Esophagus mucosa (tissue), 1 donor: ENCODE measurements at places on chromosomes 2 and 18. TPM values are rescaled to one million over a fixed set of nuclear protein-coding genes. Genes with fewer than 3 reads are reported as not detected.

Gene ASB18
- not detected for total RNA-seq

Gene DES
- total RNA-seq: 29.3 TPM

Gene STAMBP
- 33.5 TPM for total RNA-seq

DNA sequence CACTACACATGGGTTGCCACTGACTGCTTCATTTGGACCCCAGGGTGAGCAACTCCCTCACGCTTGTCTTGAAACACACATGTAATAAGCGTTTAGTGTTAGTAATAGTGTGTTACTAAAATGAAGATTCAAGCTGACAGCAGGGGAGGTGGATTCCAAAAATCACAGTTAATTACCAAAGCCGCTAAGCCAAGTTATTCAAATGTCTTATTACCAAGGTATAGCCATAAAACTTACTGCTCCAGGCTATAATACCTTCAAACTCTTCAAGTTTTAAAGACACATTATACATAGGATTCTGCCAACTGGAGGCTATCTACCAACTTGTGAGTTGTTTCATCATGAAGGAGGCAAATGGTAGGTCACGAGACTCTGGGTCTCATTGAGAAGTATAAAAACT, 2.9 kb downstream of the LPIN2 start:
- no peak for ATAC-seq

GRCh38 chr18:11009869-11010268, 139.5 kb downstream of the PIEZO2 start:
- ATAC-seq: no peak

- no peak for ATAC-seq
These were observed 130.1 kb upstream of the DAPL1 start for GRCh38 chr2:158664987-158665386.

- no peak for ATAC-seq
These were observed 121.0 kb upstream of the SMAD7 start for GRCh38 chr18:49071778-49072177.

DNA sequence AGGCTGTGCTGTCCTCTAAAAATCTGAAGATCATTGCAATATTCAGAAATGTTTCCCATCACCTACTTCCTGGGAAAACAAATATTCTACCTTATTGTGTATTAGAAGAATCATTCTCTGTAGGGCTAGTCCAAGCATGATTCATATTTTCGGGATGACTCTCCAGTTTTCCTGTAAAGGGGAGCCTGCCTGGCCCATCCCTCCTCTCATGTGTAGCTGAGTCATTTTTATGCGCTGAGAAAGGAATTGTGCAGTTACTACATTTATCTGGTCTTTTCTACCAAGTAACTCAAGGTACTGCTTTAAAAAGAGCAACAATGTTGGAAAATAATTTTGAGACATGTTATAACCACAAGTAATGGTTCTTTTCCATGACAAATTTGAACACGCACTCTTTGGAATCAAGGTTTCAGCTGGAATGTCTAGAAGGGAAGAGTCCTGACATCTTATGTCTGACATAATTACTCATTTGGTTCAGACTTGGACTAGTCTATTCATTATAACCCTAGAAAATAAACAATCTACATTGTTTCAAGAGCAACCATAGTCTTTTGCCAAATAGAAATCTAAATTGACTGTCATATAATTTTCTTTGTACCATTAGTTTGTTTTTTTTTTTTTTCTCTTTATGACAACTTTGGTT, 6.6 kb downstream of the DSG3 start:
- peak; percentile 66 for ATAC-seq

DNA sequence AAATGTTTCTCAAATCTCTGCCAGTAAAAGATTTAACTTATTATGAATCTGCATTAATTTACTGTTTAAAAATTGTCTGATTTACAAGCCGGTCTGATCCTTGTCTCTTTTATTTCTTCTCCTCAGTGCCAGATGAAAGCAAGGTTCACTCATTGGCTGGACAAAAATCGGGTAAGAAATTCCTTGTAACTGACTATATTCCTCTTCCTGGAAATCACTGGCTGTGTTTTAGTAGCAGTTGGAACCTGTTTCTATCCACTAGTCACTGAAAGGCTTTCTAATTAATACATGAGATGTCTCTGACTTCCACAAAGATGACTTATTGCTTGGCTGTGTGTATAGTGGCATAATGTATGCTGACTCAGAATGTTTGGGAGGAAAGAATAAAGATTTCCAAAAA, 436.6 kb upstream of the NRP2 start:
- ATAC-seq: peak; percentile 58

DNA sequence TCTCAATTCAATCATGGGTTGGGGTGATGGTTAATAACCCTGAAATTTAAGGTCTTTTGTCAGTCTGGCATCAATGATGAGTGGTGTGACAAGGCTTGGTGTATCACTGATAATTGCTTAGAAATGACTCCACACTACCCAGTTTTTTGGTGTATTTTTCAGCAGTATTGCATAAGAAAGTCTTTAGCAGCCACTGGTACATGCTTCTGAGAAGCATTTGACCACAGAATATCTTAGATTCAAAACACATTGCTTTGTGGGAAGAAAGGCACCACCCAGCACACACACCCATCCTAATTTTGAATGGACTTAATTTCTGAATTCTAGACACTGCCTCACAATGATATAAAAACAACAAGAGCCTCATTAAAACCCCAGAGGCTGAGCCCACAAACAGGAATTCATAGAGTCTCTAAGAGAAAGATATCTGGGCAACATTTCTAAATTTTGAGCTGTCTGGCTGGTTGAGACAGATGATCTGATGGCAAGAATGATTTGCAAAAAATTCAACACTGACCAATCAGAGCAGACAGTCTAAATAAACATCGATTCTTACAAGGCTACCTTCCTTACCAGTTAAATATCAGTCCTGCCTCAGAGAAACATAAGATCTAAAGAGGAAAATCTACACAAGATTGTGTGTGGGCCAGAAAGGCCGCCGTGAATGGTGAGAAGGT, 114.7 kb upstream of the CYP1B1 start:
- ATAC-seq: no peak

GRCh38 chr2:241273210-241274020, 42.1 kb downstream of the HDLBP start:
- ATAC-seq: no peak

- peak; percentile 38 for ATAC-seq
These were observed 1.1 kb upstream of the SATB2 start for GRCh38 chr2:199458806-199459285.

DNA sequence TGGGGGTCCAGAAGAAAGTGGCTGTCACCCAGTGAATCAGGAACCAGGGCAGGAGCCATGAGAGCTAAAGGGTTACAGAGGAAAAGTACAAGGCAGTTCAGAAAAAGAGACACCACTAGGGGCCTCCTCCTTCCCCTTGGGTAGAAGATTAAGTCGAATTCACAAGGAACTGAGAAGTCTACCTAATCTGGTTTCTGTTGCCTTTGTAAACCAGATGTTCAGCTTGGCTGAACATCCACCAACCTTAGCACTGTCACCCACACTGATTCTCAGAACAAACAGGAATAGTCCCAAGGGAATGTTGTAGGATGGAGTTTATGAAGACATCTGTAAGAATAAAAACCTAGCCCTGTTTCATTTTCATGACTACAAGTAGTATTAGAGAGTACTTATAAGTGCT, 90.4 kb upstream of the NOSTRIN start:
- ATAC-seq: no peak

GRCh38 chr2:63881205-63881604, 39.5 kb downstream of the UGP2 start:
- ATAC-seq: no peak

DNA sequence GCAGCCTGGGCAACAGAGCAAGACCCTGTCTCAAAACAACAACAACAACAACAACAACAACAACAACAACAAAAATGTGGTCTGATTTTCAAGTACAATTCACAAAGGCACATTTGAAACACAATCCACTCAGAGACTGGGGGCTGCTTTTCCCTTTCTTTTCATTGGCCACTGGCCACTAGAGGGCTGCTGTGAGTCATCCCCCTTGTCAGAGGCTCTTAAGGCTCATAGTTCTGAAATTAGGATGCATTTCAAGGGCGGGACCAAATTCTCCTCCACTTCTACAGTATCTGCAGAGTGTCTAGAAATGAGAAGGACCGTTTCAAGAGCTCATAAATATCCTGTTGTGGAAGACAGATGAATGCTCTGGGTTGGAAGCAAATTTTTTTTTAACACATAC, 285.4 kb downstream of the NRXN1 start:
- ATAC-seq: no peak
